Activated CD4-positive, alpha-beta T cell treated with anti-CD3 and anti-CD28 coated beads, Interleukin-2, amount 10 ng/mL, durations not matched to agents 7 days and 5 days (primary cell): ENCODE measurements at places on chromosomes 12 and 14.

DNA sequence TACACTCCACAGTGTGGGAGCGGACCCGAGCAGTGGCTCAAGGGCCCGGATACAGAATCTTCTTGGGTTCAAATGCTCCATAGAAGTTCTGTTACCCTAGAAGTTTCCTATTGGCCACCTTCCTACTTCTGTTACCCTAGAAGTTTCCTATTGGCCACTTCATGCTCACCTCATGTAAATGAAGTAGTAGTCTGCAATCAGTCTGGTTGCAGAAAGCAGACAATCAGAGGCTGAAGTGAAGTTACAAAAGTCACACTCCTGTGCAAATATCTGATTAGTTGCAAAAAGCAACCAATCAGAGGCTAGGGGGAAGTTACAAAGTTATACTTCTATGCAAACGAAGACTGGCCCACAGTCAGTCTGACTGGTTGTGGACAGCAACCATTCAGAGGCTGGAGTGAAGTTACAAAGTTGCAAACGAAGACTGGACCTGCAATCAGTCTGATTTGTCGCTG is 77.8 kb upstream of the CPNE8 start:
- no peak for DNase-seq

- DNase-seq: no peak
These were observed 51.6 kb upstream of the C14orf180 start for GRCh38 chr14:104527857-104528459.

- no peak for DNase-seq
These were observed 47.0 kb upstream of the PLBD1 start for GRCh38 chr12:14614704-14615121.

DNA sequence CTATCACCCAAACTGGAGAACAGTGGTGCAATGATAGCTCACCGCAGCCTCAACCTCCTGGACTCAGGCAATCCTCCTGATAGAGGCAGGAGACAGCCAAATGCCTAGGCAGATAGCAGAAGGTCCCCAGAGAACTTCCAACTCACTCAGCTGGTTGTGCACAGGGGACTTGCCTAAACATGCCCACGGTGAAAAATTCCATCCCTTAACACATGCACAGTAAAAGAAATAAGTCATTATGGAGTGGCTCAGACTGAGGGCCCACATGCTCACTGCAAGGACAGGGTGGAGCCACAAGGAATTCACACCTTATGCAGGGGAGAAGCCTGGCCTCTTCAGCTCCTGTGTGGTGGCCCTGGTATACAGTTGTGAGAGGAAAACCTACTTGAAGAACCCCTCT is 525.8 kb upstream of the ATP2B1 start:
- DNase-seq: no peak

DNA sequence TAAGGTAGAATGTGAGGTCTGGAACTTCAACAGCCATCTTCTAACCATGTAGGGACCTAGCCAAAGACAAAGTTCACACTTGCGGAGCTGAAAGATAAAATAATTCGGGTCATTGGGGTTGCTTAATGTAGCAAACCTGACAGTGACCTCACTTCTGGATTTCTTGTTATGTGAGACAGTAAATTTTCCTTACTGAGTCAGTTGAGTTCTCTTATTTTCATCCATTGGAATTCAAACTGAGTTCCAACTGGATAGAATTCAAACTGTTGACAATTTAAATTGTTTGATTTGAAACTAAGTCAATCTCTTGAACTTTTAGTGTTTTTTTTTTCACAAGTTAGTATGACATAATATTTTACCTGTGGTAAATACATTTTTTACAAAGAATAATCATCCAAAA is 406.5 kb downstream of the ADAMTS20 start:
- DNase-seq: no peak

- no peak for DNase-seq
These were observed 137.3 kb downstream of the TGFB3 start for GRCh38 chr14:75844486-75844885.

DNA sequence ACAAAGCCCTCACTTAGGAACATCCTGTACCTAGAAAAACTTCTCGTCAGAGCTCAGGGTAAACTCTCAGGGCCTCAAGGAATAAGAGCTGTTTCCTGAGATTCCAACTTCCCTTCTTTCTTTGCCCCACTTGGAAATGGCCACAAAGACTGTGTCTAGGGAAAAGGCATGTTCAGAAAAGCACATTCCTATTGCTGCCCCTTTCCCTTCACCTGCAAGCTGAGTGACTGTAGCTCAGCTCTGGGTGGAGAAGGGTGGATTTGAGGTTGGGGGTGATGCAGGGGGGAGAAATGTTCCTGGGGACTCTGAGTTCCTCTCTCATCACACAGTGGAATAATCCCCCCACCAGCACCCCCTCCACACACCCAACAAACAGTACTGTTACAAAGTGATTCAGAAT is 6.8 kb downstream of the ENDOU start:
- DNase-seq: no peak

GRCh38 chr12:40831916-40832315 is 139.7 kb downstream of the CNTN1 start:
- DNase-seq: no peak

DNA sequence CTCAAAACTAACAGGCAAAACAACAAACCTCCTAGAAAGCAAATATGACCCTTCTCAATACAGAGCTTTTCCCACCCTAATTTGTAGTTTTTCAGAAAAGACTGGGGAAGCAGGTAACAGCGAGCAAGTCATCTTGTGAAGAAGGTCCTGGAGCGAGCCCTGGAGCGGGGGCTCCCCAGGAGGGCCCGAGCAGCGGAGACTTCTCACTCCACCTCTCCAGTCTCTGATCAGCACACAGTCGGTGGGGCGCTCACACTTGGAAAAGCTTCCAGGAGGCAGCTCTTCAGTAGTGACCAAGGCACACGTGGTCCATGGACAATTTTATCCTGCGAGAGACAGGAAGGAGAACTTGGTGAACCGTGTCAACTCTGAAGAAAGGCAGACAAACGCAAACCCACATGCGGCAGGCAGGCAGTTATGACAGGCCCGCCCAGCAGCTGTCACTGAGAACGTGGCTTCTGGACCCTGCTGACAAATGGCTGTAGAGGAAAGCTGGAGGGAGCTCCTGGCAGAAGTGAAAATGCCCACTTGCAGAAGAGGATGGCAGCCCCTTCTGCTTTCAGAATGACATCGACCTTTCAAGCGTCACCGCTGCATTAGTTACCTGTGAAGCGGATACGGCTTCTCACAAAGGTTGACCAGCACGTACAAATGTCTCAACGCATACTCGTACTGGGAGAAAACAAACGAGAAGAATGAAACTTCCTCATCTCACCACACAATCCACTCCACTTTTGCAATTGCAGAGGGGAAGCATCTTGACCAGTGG is 44.2 kb downstream of the LGMN start:
- DNase-seq: no peak

GRCh38 chr14:89491711-89492381 is 74.8 kb upstream of the FOXN3 start:
- DNase-seq: no peak

DNA sequence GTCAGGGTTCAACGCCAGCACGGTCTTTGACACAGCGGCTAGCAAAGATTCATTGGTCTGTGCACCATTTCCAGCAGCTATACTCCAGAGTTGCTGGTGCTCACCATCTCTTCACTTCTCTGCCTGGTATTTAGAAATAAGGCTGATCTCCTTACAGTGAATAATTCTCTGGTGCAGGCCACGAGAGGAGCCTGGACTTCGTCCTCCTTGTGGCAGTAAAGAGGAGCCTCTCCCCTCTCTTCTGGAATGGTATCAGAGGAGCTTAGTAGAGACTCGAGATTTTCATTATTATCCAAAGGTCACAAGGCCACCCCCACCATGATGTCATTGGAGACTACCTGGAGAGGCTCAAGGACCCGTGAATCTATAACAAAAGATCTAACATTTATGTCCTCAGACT is 30.8 kb upstream of the BCL2L14 start:
- no peak for DNase-seq

GRCh38 chr14:24911324-24912109 is 138.4 kb downstream of the STXBP6 start:
- no peak for DNase-seq

- DNase-seq: no peak
These were observed 84.3 kb upstream of the ANO2 start for GRCh38 chr12:6029401-6029800.

DNA sequence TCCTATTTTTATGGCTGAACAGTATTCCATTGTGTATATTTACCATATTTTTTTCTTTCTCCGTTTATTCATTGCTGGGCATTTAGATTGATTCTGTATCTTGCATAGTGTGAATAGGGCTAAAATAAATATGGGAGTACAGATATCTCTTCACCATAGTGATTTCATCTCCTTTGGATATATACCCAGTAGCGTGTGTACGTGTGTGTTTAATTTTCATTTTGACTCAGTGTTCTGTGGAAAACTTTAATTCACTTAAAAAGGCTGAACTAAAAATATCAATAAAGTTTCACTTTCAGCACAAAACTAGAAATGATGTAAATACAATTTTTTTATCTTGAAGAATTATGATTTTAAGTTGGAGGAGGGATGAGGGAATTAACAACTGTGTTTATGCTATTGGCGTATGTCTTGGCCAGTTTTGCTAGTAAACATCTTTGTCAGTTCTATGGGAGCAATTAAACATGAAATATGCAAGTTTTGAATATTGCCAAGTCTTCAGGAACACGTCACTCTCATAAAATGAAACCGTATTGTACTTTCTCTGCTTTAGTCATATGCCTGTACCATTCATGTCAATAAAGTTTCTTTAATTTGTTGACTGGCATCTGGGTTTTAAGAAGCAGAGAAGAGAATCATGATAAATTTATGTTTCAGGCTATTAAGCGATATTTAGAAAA is 99.8 kb downstream of the PTGER2 start:
- no peak for DNase-seq

DNA sequence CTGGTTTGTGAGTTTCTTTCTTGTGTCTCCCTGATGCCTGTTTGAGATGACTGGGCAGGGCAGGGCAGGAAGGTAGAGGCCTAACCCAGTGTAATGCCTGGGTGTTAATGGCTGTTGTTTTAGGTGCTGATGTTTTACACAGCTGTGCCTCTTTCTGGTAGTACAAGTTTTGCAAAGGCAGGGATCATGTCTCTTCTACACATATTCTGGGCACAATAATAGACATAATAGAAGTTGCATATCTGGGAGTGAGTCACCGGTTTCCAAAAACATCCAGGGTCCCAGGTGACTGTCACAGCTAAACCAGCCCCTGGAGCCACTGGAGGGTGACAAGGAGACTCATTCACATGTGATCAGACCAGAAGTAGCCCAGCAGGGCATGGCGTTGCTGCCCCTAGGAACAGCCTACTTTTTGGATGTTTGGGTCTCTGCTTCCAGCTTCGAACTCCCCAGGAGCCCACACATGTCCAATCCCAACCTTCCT is 18.1 kb downstream of the TPCN1 start:
- no peak for DNase-seq

GRCh38 chr14:29587761-29588470 is 339.7 kb downstream of the PRKD1 start:
- no peak for DNase-seq

GRCh38 chr12:55830601-55831446 is 1.4 kb upstream of the DNAJC14 start:
- DNase-seq: peak; percentile 60

GRCh38 chr12:104713444-104713843 is 244.6 kb downstream of the SLC41A2 start:
- DNase-seq: no peak

DNA sequence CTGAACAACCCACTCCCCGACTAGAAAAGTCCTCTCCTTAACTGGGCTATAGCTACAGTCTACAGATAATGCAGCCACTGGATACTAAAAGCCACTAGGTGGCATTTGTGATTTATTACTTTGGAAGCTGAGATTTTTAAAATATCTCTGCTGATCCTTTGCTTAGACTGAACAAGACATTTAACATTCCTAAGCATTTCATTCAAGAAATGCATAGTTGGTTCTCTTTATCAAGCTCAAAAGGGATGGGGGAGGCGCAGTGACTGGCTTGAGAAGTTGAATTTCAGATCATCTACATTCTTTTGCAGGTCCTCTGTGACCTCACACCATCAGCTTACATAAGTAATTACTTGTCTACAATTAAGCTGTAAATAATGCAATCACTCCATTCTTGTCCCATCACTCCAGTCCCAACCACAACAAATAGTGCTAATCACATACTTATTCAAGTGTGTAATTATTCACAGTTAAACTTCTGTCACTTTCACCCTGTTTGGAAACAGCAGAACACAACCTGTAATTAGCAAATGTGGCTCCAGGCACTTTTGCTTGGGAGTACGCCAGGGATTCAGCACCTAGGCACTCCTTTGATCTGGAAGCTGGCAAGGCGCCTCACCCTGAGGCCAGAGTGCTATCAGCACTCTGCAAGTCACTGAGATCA is 203.6 kb downstream of the NOVA1 start:
- DNase-seq: no peak

GRCh38 chr12:817941-818600 is 65.7 kb downstream of the WNK1 start:
- DNase-seq: no peak

DNA sequence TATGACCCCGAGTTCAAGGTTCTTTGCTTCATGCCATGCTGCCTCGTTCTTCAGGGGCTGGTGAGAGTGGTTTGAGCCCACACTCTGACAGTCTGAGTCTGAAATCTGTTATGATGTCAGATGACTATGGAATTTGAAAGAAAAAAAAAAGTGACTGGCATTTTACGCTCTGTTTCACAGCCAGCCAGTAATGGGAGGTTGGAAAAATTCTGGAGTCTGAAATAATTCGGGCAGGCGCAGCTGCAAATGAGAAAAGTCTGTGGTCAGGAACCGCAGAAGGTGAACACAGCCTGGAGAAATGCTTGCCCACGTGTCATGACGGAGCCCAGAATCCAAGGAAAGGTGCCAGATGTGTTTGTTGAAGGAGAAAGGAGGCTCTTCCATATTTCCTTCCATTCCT is 269.8 kb upstream of the PWP1 start:
- no peak for DNase-seq
